Mucosa of descending colon (tissue), 3 donors: ENCODE measurements at places on chromosomes 7 and 10. TPM values are rescaled to one million over a fixed set of nuclear protein-coding genes. Genes with fewer than 3 reads are reported as not detected.

DNA sequence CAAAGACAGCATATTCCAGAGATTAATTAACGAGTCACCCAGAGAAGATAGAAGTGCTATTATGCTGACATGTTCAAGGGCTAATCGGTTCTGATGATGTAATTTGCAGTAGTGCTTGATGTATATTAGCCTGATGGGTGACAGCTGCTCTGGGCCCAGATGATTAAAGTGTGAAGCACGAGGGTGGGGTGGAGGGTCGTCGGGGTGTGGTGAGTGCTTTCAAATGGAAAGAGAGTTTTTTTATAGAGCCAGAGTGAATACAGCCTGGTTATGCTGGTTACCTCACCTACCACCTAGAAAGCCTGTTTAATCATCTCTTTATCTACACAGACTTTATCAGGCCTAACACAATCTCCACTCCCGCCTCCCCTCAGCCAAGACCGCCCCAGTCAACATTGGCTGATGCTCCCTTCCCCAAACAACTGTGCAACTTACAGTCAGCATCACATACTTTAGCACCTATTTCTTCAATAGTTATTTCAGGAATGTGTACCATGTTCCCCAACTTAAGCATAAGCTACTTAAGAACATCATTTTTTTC is 11.5 kb upstream of the STN1 start:
- DNase-seq = no peak

GRCh38 chr7:44615149-44615611 is 8.8 kb downstream of the OGDH start:
- DNase-seq = no peak

GRCh38 chr10:80472234-80473095 is 18.4 kb downstream of the TSPAN14 start:
- DNase-seq = no peak

DNA sequence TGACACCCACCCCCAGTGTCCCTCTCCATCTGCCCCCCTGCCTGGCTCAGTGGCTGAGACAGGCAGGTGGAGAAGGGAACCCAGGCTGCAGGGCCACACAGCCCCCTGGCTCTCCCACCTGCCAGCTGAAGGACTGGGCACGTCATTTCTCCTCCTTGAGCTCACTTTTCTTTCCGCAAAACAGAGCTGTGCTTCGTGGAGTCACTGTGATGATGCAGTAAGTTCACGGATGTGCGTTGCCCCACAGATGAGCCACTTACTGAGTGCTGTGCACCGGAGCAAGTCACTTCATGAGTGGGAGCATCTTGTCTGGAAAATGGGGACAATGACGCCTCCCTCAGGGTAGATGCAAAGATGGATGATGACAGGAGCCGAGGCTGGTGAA is 2.7 kb downstream of the OPN4 start:
- no peak for DNase-seq

DNA sequence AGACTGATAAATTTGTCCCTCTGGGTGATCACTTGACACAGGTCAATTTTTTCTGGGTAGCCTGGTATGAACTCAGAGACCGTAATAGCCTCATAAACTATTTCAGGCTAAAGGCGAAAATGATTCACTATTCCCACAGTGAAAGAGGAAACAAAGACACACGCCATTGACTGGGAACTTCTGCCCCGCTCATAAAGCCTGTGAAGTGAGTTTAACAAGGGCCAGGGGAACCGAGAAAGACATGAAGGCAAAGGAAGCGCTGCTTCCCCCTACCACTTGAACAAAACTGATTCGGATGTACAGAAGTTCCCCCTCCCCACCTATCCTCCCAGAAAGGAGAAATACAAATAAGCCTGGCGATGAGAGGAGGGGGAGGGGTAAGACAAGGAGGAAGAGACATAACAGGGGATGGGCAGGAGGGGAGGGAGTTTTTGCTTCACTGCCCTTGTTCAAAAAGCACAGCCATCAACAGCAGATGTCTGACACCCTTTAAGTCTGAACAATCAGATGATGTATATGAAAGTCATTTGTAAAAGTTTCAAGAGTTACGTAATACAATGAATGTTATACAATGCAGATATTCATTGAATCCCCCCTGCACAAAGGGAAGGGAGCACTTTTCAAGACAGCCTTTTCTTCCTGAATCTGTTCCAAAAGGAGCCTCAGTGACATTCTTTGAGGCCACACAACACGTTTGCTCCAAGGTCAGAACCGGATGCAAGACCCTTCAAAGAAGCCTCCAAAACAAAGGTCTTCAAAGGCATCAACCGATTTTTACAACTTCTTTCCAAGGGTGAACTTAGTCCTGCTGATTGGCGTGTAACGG is 734 bp downstream of the ABCB4 start:
- no peak for DNase-seq

DNA sequence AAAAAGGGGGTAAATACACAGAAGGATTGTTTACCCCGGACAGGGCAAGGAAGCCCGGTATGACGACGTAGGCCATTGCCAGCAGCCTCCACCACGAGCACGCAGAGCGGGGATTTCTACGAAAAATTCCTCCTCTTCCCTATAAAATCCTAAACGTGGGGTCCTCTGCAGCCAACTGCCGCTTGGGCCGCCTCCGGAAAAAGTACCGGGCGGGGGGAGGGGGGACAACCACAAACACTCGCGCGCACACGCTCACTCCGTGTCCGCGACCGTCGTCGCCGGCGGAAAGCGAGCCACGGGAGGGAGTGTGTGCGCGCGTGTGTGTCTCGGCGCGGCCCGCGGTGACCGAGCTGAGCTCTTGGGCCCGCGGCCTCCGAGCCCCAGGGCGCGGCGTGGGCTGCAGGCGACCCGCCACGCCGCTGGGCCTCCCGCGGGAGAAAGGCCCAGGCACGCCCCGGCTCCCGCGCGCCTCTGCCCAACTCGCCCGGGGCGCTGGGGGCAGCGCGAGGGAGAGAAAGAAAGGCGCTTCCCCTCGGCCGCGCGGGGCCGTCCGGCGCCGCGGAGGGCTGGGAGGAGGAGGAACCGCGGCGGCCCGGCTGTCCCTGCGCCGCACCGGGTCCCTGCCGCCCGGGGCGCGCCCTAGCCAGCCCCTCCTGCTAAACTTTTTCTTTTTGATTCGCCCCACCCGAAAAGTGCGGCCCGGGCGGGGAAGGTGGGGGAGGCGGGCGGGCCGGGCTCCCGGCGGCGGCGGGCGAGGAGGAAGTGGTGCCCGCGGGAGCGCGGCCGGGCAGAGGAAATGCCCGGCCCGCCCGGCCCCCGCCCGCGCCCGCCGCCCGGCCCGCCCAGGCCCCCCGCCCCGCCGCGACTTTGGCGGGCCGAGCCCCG is 1.5 kb downstream of the CTBP2 start:
- DNase-seq = peak; percentile 82

DNA sequence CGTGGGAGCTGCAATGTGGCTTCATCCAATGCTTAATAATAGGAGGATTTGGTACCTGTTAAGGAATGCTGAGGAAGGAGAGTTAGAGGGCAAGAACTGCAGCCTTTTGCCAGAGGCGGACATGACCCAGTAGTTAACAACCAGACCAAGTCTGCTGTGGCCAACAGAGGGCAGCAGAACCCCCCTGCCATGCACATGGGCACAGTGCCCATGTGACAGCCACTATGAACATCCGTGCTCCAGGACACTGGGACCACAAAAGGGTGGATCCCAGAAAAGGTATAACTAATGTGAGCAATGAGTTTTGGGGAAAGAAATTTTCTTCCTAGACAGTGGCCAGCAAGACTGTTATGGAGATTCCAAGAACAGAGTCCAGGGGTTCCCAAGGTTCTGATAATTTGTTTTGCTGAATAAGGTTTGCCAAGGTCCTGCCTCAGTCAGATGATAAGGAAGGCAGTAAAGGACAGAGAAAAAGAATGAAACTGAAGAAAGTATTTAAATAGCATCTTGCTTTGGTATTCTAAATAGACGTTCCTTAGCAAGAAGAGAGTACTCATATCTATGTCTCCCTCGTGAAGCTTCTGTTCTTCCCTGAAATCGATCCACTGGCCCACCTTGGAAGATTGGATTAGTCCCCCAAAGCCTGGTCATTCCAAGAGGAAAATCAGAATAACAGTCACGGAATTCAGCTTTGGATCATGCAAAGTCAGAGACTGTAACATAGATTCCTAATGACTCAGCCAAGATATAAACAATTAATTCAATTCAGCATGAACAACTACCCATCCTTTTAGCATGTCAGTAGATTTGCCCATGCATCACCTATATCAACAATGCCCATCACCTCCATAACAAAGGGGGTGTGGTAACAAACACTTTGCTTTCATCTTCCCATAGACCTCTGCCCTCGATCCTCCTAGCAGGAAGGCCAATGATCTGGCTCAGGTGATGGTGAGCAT is 56.0 kb downstream of the LGI1 start:
- DNase-seq = peak; percentile 81

DNA sequence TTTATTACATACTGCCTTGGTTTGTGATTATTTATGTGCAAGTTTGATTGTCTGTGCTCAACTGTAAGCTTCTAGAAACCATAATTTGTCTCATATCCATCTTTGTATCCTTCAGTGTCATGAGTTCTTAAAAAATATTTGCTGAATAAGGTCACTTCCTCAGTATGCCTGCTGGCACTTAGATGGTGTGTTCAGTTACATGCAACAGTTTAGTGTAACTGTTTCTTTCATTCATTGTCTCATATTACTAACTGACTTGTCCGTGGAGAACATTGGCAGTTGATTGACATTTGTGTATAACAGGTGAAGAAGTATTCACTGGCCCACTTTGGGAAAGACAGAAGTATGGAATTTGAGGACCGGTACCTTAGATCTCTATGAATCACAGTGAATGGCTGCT is 236.9 kb downstream of the PRKG1 start:
- DNase-seq = no peak

The WDFY4 gene
- total RNA-seq = 2.2 TPM

DNA sequence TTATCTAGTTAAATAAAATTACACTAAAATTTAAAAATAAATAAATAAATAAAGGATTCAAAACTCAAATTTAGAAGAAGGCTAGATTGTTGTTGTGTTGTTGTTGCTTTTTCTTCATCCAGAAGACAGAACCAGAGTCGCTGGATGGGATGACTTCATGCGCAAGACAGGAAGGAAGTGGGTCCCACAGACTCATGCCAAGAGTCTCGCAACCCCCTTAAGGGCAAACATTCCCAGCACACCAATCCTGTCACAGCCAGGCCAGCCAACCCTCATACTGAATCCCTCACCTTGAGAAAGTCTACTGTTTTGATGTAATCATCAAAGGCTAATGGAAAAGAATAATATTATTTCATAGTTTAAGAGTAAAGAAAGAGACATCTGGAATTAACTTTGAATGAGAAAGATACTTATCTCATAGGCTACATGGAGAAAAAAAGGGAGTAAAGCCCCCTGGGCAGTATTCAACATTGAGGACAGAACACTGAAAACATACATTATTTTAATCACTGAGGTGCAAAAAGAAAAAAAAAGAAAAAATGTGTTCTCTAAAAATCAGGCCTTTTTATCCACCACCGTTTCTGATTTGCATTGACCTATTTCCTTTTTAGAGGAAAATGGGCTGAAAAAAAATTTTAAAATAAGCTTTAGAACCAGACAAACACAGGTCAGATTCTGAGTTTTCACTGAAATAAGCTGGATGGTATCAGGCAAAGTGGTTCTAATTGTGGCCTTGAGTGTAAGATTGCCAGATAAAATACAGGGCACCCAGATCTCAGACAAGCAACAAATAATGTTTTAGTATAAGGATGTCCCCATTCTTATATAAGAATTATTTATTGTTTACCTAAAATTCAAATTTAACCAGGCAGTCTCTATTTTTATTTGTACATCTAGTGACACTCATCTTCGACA is 826.5 kb downstream of the TNS3 start:
- no peak for DNase-seq

- DNase-seq = no peak
Observed at GRCh38 chr7:115851291-115851690, 179.3 kb downstream of the TFEC start.

The SH2D4B gene
- total RNA-seq = not detected

The PDE1C gene
- 2.5 TPM for total RNA-seq

The HIPK2 gene
- total RNA-seq = 39.9 TPM

- no peak for DNase-seq
Observed at GRCh38 chr10:80464557-80465450, 10.7 kb downstream of the TSPAN14 start.

GRCh38 chr7:16880554-16880953 is 1.2 kb downstream of the AGR3 start:
- peak; percentile 65 for DNase-seq

The POR gene
- total RNA-seq = 76.4 TPM

GRCh38 chr10:127553417-127553816 is 4.3 kb downstream of the NPS start:
- no peak for DNase-seq

- DNase-seq = peak; percentile 47
Observed at GRCh38 chr7:151608031-151608551, 88.4 kb upstream of the RHEB start.

GRCh38 chr10:7168414-7168813 is 242.4 kb downstream of the SFMBT2 start:
- no peak for DNase-seq

DNA sequence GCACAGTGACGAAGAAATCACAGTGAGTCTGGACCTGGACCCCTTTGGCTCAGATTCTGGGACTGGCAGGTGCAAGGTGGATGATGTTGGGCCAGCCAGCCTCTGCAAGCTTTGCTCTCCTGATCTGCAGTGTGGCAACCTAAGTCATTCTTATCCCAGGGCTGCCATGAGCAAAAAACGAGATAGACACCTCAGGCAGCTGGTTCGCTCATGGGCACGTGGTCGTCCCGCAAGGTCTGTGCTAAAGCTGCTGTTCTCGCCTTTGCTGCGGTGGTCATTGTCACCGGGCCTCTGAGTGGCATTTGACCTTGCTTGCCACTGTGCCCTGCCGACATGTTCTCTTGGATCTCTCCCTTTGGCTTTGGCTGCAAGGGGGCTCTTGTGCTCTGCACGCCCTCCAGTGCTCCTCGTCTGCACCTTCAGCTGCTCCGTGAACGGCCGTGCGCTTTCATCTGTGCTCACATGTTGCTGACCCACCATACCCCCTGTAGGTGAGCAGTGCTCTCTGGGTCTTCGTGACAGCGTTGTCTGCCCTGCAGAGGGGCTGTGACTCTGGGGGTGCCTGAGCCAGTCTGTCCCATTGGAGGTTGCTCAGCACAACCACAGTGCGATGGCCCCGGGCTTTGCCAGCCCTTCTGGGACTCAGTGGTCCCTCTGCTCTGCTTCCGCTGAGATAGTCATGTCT is 317.0 kb downstream of the GLRX3 start:
- DNase-seq = no peak

GRCh38 chr7:142851919-142852318 is 3.0 kb upstream of the EPHB6 start:
- no peak for DNase-seq

DNA sequence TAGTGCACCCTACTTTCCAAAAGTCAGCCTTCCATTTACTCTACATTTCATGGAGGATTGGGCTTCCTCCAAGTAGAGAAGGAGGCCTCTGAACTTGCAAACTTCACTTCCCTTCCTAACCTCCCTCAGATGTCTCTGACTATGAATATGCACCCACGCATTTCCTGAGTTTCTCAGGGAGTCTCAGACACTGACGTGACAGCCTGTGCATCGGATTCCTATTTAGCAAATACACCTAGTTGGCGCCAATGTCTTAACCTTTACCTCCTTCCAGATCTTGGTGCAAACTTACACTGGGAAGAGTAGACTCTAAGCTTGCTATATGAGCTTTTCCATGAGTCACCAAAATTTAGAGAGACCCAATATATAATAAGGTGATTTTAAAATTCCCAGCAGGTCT is 920.1 kb upstream of the AUTS2 start:
- no peak for DNase-seq

- DNase-seq = no peak
Observed at GRCh38 chr10:24974976-24975375, 22.6 kb upstream of the PRTFDC1 start.

The PIP gene
- total RNA-seq = not detected
